ENCODE measurements at places on chromosomes 11 and 22.

GRCh38 chr11:130411223-130411622, 17.2 kb downstream of the ADAMTS8 start:
- no peak for DNase-seq

DNA sequence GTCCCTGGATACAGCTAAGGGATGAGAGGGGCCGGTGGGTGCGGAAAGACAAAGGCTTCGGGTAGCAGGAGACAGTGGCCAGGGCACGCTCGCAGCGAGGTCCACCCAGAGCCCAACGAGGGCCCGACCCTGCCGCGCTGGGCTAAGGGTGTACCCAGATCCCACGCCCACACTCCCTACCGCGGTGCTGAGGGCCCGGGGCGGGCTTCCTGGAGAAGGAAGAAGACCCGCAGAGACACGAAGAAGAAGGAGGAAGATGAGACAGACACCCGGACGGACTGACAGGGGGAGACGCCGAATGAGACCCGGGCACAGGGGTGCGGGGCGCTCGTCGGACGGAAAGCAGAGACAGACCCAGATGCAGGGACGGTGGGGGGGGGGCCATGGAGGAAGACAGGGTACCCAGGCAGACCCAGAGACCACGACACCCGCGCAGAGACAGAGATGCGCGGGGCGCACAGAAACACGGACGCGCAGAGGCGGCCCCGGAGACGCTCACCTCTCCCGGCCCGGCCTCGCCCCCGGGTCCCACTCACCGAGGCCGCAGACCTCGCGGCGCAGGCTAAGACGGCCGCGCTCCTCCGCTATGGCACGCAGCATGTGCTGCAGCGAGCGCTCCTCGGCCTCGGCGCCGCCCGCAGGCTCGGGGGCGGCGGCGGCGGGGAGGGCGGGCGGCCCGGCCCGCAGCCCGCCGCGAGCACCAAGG, 437 bp downstream of the KIAA0930 start:
- DNase-seq: no peak

- peak; percentile 47 for DNase-seq
These were observed 203.2 kb downstream of the CSNK2A3 start for GRCh38 chr11:11149671-11150459.

- no peak for DNase-seq
These were observed 6.3 kb downstream of the AMPD3 start for GRCh38 chr11:10461276-10461790.

DNA sequence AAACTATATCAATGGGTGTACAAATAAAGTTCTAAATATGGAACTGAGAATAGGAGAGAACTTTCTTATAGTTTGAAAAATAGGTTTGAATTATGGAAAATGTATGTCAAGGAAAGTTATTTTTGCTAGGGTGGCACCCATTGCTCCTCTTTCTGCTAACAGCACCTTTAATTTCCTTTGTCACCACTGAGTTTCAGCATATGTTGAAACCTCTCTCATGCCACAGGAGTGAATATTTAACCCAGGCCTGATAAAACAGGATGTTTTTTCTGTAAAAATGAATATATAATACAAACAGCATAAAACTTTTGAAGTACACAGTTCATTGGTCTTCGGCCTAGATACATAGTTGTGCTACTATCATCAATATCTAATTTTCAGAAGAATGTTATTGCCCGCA, 385.5 kb upstream of the ANO5 start:
- no peak for DNase-seq

GRCh38 chr22:21652547-21653545, 10.7 kb downstream of the SDF2L1 start:
- DNase-seq: no peak

DNA sequence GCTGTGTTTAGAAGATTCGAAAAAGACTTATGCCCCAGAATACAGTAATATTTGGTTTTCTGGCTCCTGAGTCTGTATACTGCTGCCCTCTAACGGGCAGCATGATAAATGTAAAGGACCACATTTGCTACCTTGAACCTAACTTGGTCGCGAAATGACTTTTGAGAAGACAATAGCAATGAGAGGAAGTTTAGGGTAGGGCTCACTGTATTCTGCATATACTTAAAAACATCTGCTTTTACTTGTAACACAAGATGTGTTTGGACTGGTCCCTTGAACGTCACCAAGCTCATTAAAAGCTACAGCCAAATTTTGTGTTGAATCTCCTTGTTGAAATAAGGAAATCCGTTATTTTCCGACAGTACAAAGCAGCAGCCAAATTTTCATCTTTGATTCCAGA, 309.1 kb downstream of the SWAP70 start:
- no peak for DNase-seq

DNA sequence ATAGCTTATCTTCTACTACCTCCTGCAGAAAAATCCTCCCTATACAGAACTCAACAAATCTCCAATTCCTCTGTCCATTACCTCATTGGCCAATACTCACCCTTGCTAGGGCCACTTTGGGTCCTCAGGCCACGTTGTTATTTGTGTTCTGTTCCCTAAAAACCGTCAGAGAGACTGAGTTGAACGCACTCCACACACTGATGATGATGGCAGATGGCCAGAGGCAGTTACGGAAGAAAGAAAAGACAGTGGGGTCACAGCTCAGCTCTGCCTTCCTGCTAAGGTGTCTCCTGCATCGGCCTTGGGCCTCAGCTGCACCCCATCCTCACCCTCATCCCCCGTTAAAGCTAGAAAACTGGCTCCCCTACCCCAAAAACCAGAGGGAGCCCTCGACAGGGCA, 66.2 kb downstream of the MICAL3 start:
- DNase-seq: no peak

DNA sequence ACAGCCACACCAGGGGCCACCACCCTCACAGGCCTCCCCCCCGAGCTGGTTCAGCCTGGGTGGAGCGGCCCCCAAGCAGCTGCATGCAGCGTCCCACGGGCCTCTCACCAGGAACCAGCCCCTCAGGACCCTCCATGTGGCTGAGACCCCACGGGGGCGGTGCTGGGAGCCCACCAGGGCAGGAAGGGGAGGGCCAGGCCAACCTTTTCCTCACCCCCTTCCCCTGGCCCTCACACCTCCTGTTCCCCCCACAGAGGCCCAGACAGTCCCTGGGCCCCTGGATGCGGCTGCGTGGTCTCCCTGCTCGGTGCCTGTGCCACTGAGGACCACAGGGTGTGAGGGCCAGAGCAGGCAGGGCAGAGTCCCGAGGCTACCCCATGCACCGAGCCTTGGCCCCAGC, 46.5 kb downstream of the MOB2 start:
- no peak for DNase-seq

- no peak for DNase-seq
These were observed 101.2 kb downstream of the ABTB2 start for GRCh38 chr11:34256626-34257025.

GRCh38 chr22:25235547-25236290, 16.3 kb downstream of the CRYBB2 start:
- peak; percentile 84 for DNase-seq

DNA sequence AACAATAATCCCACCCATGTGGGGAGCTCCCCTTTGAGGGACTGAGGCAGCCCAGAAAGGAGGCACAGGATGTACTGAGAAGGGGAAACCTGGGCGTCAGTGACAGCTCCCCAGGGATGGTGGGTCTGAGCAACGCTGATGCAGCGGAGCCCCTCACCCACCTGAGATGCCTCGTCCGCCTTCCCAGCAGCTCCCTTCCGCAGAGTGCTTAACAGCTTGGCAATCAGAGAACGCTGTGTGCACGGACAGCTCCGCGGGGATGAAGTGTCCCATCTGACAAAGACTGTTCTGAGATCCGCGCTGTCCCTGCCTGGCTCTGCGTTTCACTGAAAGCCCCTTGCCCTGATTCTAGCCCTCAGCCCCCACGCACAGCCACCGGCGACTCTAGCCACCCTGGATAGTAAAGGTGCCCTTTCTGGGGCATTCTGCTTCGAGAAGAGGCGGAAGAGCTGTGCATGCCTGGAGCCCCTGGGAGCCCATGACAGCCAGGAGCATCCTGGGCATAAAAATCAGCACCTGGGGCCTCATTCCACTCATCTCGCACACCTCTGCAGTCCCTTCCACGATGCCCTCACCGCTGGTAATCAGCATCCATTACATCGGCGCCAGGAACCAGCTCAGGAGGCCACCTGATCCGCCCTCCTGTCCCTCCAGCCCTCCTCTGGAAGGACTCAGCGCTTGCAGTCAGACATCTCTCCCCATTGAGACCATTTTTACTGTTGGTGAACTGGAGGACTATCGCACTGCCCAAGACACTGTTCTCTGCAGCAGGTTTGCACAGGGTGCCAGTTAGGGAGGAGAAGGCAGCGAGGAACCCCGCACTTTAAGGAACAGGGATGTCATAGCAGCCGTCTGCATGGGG, 10.7 kb downstream of the KCNJ5 start:
- no peak for DNase-seq

GRCh38 chr11:26675233-26675928, 46.5 kb downstream of the SLC5A12 start:
- no peak for DNase-seq

GRCh38 chr11:35615921-35616900, 2.0 kb upstream of the FJX1 start:
- DNase-seq: no peak

GRCh38 chr11:3926458-3927095, 71.1 kb downstream of the STIM1 start:
- no peak for DNase-seq

- no peak for DNase-seq
These were observed 12.3 kb downstream of the TBX1 start for GRCh38 chr22:19772673-19773469.

GRCh38 chr11:122754553-122755322, 83.6 kb upstream of the CRTAM start:
- DNase-seq: no peak

DNA sequence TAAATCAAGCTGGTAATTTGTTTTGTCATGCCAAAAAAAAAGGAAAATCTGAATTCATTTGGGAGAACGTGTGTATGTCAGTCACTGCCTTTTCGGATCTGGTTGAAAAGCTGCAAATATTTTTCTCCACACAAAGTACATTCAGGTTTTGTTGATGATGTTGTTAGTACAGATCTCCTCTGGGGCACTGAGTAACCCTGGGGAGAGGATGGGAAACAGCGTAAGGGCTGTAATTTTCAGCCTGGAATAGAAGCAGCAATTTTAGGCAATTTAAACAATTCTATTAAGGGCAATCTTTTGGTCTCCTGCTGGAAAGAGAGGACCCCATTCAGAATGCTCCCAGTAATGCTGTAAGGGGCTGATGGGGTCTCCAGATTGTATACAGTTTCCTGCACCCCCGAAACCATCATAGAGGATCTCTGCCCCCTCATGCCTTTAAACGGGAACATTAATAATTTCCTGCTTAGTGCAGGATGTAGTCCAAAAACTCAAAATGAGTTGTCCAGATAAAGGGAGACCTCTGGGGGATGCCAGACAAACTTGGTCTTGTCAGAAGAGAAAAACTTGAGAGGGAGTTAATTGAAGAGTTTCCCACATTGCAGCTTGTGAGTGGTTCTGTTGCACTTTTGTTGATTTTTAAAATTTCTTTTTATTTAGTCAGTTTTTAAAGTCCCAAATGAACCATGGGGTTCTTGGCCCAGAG, 132.3 kb downstream of the COMMD9 start:
- DNase-seq: no peak

DNA sequence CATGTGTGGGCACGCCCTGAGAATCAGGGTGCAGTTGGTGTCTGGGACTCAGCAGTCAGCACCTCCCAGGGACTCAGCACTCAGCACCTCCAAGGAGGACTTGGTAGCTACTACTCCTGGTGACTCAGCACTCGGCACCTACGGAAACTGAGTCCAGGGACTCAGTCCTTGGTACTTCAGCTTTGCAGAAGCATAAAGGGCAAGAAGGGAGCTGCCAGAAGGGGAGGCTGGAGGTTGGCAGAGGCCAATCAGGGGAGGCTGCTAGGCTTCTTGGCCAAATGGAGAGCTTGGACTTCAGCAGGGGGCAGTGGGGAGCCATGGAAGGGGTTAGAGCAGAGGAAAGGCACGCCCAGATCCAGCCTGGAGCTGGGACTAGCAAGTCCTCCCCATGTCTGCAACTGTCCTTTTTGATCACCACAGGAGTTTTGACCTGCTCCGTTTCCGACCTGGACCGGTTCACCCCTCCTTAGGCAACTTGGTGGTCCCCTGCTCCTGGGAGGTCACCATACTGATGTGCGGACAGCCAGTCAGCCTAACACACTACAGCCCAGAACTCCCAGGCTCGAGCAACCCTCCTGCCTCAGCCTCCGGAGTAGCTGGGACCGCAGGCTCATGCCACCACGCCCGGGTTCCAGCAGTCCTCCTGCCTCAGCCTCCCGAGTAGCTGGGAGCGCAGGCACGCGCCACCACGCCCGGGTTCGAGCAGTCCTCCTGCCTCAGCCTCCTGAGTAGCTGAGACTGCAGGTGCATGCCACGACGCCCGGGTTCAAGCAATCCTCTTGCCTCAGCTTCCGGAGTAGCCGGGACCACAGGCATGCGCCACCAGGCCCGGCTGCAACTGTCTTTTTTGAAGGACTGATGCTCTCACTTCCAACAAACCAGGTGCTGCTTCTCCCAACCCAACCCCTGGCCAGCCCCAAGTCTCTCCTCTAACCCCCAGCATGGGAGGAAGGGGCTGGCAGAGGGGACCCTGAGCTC, 1.5 kb downstream of the ANO9 start:
- no peak for DNase-seq

DNA sequence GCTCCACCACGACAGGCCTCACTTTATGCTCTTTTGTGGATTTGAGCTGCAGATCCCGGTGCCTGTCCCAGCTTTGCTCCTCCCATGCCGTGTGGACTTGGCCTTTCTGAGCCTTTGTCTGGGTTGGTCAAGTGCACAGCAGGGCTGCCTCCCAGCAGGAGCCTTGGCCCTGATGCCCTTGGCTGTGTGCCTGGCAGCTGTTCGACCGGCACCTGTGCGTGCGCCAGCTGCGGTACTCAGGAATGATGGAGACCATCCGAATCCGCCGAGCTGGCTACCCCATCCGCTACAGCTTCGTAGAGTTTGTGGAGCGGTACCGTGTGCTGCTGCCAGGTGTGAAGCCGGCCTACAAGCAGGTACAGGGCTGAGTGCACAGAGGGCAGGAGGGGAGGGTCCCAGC, 46.5 kb downstream of the MYO7A start:
- no peak for DNase-seq

GRCh38 chr11:8168485-8169257, at the start of gene RIC3:
Gene RIC3, minus strand, starts transcription at chr11:8169025. Its CDS starts 36 bp downstream, at chr11:8168989.
- peak; percentile 51 for DNase-seq

GRCh38 chr11:122210367-122210997, 94.5 kb upstream of the BLID start:
- no peak for DNase-seq

DNA sequence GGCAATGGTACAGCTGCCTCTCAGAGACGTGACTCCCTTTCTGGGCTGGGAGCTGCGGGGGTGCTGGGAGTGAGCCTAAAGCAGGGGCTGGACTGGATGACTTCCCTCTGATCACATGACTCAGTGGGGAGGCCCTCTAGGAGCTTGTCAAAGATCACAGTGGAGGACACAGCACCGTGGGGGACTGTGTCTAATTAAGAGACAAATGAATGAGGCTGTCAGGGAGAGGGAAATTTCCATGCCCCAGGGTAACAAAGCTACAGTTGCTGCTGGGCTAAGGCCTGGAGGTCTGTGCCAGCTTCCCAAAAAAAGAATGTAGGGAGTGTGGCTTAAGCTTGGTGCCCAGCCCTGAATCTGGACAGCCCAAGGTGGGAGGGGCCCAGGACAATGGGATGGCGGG, 262.8 kb upstream of the PLET1 start:
- no peak for DNase-seq

- DNase-seq: no peak
These were observed 113.5 kb upstream of the VPREB1 start for GRCh38 chr22:22130953-22131608.
